ENCODE measurements at places on chromosomes 1 and 21.

DNA sequence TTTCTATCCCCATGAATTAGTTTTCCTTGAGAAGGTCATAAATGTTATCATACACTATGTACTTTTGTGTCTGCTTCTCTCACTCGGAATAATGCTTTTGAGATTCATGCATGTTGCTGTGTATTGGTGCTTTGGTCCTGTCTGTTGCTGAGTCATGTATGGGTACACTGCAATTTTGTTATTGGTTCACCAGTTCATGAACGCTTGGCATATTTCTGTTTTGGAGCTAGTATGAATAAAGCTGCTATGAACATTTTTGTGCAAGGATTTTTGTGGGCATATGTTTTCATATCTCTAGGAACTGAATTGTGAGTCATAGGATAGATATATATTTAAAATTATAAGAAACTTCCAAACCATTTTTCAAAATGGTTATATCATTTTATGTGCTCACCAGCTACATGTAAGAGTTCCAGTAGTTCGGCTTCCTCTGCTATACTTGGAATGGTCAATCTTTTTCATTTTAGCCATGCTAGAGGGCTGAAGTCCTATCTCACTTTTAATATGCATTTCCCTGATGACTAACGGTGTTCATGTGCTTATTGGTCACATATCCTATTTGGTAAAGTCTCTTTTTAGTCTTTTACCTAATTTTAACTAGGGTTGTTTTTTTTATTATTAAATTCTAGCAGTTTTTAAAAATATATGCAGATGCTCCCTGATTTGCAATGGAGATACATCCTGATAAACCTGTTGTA lies 38.2 kb downstream of the ETS2 start:
- DNase-seq, result no peak

- DNase-seq, result no peak
These were observed 22.7 kb downstream of the ZFYVE9 start for GRCh38 chr1:52164604-52165003.

DNA sequence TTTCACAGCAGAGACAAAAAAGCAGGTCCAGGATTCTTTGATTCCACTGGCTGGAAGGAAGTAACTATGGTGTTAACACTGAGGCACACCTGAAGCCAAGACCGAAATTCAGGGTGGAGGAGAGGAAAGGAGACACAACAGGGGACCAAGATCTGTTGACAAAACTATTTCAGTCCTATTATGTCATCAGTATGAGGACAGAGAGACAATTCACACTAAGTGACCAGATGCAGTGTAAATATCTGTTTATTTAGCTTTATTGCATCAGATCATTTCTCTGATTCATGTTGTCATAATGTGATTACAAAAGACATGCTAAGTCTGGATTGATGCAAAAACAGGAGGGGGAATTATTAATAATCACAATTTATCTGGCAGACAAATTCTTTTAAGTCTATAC lies 118.8 kb downstream of the SIPA1L2 start:
- peak; percentile 22 for DNase-seq

GRCh38 chr1:115606305-115606704 lies 35.5 kb upstream of the VANGL1 start:
- DNase-seq, result no peak

GRCh38 chr1:186762653-186763052 lies 66.1 kb upstream of the PLA2G4A start:
- no peak for DNase-seq

DNA sequence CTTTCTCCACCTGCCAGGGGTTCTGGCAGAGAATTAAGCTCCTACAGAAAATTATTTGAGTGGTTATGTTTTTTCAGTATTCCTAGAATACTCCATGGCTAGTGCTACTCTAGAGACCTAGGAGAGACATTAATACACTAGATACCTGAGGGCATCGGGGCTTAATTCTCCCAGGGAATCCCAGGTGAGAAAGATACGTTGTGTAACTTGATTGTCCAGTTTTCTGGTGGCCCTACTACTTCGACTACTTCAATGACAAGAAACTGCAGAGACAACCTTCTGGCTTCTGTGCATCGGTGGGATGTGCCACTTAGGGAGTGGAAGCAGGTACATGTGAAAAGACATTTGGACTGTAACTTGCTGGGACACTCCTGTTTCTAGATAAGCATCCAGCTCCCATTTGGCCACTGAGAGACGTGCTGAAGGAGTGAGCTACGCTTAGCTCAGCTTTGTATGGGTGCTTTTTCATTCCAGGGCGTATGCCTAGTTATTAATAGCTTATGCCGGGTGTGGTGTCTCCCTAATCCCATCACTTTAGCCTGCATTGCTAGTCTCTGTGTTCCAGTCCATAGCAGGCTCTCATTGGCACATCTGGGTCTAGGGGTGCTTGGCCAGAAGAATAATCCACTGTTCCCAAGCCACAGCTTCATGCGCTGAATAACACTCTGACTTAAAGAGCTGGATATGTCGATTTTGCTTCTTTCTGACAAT lies 300.7 kb downstream of the SIPA1L2 start:
- DNase-seq, result no peak

- DNase-seq, result no peak
These were observed 29.2 kb downstream of the INKA2 start for GRCh38 chr1:111709986-111710385.

- no peak for DNase-seq
These were observed 138.0 kb upstream of the DNAH14 start for GRCh38 chr1:224791362-224791941.

DNA sequence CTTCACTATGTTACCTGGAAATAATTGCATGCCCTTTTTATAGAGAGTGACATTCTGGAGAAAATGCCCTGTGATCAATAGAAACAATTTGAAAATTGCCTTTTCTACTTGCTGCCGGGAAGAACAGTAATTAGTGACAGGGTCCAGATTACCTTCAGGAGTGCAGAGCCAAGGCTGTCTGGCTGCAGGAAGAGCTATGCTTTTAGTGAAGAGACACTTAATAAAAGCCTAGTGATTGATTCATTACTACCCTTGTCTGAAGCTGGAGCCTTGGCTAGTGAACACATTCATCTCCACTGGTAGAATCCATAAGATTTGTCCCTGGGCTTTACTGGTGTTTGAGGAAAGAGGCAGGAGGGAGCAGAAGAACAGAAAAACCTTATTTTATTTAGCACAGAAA lies 12.9 kb upstream of the DNASE2B start:
- no peak for DNase-seq

- no peak for DNase-seq
These were observed 3.0 kb downstream of the OLFM3 start for GRCh38 chr1:101993710-101994109.

GRCh38 chr1:70005386-70006034 lies 199.9 kb downstream of the LRRC40 start:
- DNase-seq, result no peak
